H4 (cell line): ENCODE measurements at places on chromosomes 5 and 9.

DNA sequence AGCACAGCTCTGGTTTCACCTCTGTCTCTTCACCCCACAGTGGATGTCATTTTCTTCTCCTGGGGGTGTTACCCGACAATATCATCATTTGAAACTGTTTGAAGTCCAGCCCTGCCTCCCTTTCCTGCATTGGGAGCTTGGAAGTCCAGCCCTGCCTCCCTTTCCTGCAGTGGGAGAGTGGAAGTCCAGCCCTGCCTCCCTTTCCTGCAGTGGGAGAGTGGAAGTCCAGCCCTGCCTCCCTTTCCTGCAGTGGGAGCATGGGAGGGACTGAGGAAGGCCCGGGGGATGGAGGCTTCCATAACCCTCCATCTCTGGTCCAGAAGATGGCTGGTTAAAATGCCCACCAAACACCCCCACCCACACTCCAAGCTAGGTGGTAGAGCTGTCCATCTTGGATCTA lies 59.8 kb downstream of the SYK start:
- no peak for DNase-seq

- DNase-seq: no peak
These were observed 461.8 kb downstream of the KIF4B start for GRCh38 chr5:155475318-155475717.

DNA sequence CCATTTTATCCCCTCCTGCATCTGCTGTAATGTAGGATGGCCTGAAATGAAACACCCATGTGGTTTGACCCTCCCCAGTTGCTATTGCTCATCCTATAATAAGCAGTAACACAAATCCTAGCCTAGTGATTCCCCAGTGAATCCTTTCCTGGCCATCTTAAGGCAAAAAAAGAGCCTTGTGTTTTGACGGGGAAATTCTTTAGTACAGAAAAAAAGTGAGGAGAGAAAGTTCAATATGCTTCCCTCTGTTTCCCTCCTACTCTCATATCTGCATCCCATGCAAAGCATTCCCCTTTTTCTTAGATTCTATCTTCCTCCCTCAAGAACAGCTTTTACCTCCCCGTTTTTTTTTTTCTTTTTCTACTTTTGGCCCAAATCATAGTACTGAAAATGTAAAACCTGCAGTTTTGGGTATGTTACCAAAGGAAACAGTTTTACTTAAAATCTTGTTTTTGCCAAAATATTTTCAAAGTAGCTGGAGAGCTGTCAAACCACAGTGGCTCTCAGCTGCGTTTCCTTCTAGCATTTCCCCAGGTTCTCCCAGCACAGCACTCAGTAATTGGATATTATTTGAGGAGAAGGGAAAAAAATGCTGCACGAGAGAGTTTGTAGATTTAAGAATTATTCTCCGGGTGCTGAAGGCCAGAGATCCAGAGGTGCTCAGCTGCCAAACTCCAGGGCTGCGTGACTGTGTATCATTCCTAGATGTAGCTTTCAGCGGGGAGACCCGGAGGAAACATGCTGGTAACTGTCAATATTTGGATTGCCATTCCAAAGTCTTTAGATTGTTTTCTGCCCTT lies 321.4 kb downstream of the NPR3 start:
- no peak for DNase-seq

GRCh38 chr9:98326459-98327248 lies 71.2 kb upstream of the TBC1D2 start:
- DNase-seq: peak; percentile 74

DNA sequence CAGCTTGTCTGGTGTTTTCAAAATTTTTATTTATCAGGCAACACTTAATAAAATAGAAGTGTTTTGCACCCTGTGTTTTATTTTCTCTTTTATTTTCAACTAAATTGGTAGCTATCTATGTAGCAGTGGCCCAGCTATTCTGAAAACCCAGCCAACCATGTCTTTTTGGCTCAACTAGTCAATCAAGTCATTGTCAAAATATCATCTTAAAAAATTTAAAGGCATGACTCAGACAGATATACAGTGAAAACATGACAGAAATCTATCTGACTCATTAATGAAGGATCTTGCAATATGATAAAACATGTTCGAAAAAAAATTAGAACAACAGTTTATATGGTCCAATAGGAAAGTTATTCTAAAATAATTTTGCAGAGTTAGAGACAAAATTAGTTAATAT lies 75.1 kb downstream of the HSD17B4 start:
- DNase-seq: no peak

GRCh38 chr9:10594482-10594881 lies 18.3 kb downstream of the PTPRD start:
- no peak for DNase-seq

DNA sequence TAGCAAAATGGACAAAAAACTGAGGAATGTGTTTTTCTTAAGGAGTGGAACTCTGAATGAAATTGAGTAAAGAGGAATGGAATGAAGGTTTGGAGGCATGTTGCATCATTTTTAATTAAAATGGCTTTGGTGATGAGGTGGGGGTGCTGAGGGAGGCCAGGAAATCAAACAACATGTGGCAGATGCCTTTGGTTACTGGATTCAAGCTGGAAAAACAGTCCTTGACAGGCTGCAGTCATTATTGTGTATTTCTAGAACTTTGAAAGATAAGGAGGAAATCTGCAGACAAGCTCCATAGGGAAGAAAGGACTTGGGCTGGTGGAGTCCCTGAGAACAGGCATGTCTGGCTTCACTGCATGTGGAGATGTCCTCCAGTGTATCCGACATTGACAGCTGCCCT lies 203.5 kb upstream of the HAPLN1 start:
- DNase-seq: peak; percentile 21

- no peak for DNase-seq
These were observed 31.2 kb upstream of the BASP1 start for GRCh38 chr5:17186256-17186655.

- no peak for DNase-seq
These were observed 103.3 kb upstream of the SLIT3 start for GRCh38 chr5:169404223-169404622.

DNA sequence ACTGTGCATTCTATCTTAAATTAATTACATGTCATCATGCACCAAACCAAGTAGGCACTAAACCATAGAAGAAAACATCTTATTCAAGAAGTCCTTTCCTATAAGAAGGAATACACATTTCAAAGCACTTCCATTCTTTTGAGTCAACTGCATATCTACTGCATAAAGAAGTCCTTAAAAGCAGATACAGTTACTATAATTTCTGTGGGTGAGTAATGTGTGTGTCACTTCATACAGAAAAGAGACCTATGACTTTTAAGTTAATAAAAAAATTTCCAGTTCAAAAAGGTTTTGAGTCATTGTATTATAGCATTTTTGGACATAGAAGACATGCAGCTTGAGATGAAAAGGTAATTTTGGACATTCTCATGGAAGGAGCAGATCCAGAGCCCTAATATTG lies 125.0 kb downstream of the DTWD2 start:
- no peak for DNase-seq

GRCh38 chr5:129904667-129905472 lies 605 bp downstream of the CHSY3 start:
- peak; percentile 21 for DNase-seq

GRCh38 chr9:133067813-133068212 lies 6.0 kb downstream of the CEL start:
- no peak for DNase-seq

GRCh38 chr5:9624196-9624947 lies 5.8 kb downstream of the TAS2R1 start:
- no peak for DNase-seq

GRCh38 chr9:130433168-130433946 lies 11.4 kb upstream of the ASS1 start:
- no peak for DNase-seq

GRCh38 chr5:57750891-57751290 lies 268.3 kb upstream of the ACTBL2 start:
- no peak for DNase-seq
